ENCODE measurements at places on chromosomes 7 and 10.
A peak's percentile ranks its signal among the peaks of the same experiment; 100 is the strongest.

DNA sequence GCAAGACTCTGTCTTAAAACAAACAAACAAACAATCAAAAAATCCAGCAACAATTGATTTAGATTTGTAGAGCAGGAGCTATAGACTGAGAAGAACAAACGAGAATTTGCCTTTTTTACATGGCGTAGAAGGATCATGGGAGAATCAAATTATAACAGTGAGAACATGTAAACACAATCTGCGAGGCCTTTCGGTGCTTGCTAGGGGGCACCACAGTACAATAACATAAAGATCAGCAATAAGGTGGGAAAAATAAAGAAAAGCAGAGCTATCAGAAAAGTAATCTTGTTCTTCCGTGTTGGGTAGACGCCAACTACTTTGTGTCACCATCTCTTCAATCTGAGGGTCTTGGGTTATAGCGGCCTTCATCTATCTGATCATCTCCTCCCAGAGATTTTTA is 82.2 kb downstream of the NOD1 start:
- DNase-seq: no peak

DNA sequence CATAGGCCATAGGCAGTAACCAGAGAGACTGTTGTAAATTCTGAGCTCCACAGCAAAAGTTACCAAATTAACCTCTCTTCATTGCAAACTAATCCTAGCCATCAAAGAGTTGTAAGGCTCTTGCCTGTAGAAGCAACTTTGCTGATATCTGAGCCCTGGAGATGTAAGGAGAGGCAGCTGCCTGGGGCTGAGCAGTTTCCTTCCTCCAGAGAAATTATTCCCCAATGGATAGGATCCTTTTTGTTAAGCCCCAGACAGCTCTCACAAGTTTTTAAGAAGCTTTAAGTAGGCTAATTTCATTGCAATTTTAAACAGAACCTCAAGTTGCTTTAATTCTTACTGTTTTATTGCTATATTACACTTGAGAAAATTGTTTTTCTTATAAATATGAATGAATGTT is 211.1 kb downstream of the GALNT17 start:
- no peak for DNase-seq

DNA sequence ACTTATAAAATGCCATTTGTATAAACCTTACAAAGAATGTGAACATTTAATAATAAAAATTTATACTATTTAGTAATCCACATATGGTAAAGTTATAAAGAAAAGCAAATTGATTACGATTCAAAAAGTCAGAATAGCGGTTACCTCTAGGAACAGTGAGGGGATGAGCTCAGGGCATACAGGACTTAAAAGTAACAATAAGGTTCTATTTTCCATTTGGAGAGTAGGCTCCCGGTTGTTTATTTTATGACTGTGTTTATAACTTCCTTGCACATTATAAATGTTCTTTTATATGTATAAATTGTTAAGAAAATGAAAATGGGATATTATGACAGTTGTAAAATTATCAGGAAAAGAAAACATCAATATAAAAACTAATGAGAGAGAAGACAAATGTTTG is 135.7 kb downstream of the AVL9 start:
- no peak for DNase-seq

- peak; percentile 49 for DNase-seq
These were observed 148.1 kb downstream of the SLC16A9 start for GRCh38 chr10:59561477-59562121.

DNA sequence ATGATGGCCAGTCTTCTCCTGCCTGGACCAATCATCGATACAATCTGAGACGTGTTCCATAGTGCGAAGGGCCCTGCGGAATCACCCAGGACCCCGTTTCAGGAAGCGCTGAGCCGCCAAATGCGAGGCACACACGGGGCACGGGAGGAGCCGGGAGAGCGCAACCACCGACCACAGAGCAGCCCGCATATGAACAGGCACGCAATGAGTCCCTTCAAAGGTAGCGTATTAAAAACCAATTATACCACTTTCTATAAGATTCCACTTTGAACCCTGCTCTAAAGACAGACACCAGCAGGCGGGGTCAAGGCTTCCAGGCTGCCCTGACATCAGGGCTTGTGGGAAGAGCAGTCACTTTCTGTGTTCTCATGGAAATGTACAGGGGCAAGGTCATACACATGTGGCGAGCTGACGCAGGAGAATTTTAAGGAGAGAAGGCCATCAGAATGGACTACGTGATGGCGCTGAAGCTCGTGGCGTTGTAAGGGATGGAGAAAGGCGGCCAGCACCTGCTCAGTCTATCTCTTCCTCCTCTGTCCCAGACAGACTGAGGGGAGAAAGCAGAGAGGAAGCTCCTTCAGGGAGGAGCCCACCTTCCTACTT is 46.2 kb downstream of the AMZ1 start:
- no peak for DNase-seq

GRCh38 chr7:53466371-53466770 is 430.9 kb downstream of the POM121L12 start:
- no peak for DNase-seq

DNA sequence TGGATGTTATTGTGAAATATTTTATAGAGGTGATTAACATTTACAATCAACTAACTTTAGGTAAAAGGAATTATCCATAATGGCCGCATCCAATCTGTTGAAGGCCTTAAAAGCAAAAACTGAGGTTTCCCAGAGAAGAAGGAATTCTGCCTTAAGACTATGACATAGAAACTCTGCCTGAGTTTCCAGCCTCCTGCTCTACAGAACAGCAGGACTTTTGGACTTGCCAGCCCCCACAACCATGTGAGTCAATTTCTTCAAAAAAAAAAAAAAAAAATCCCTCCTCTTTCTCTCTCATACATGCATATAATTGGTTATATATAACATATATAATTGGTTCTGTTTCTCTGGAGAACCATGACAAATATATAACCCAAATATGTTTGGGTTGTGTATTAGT is 15.4 kb downstream of the SLC25A28 start:
- no peak for DNase-seq

- peak; percentile 66 for DNase-seq
These were observed 291.5 kb upstream of the ZNF32 start for GRCh38 chr10:43939939-43940820.

- DNase-seq: no peak
These were observed 53.6 kb downstream of the AGMO start for GRCh38 chr7:15508258-15508657.

GRCh38 chr10:125006921-125007426 is 65.1 kb downstream of the ZRANB1 start:
- DNase-seq: peak; percentile 61

DNA sequence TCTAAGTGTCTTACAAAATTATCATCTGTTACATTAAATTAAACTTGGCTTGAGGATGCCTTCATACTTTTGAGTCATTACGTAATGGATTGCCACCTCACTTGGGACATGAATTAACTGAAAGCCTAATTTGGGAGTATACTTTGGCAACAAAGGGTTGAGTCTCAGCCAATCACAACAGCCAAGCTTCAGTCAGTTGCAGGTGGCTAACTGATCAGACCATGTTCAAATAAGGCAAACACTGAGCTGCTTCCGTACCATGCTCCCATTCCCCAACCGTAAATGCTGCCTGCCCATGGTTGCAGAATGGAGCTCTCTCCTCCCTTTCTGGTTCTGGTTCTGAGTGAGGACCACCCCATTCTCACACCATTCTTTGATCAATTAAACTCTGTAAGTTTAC is 92.9 kb upstream of the STK17A start:
- no peak for DNase-seq

DNA sequence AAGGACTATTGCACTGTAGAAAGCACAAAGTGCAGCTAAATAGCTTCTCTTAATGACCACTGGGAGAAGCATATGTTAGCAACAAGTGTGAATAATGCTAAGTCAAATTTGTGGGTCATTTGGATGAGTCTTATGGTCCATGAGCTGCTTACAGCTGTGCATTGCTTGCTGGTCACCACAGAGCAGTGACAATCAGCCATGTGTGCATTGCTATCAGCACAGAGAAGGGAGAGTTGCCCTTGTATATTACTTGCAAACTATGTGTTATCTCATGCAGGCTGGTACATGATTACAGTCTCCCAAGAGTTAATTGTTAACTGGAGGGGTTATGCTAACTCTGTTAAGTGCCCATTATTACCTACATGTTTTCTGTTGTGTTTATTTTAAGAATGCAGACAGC is 25.7 kb downstream of the MRPS33 start:
- DNase-seq: no peak

GRCh38 chr7:51732116-51732515 is 415.5 kb upstream of the COBL start:
- DNase-seq: no peak

DNA sequence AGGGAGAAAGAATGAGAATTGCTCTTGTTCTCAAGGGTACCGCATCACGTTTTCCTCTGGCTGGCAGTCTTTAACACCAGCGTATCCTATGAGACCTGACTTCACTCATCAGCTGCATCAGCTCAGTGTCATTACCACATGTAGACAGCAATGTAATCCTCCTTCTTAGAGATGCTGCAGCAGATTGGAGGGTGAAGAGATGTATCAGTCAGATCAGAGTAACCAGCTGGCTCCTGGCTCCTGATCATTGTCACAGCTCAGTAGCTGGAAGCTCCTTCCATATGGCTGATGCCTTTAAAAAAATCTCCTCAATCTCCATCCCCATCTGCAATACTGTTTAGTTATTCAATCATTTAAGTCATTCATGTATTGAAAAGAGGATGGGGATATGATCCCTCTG is 39.7 kb upstream of the EPHB6 start:
- DNase-seq: no peak

- no peak for DNase-seq
These were observed 470.8 kb upstream of the SEMA3A start for GRCh38 chr7:84665339-84665738.

GRCh38 chr7:12256090-12256489 is 45.0 kb downstream of the TMEM106B start:
- DNase-seq: no peak

DNA sequence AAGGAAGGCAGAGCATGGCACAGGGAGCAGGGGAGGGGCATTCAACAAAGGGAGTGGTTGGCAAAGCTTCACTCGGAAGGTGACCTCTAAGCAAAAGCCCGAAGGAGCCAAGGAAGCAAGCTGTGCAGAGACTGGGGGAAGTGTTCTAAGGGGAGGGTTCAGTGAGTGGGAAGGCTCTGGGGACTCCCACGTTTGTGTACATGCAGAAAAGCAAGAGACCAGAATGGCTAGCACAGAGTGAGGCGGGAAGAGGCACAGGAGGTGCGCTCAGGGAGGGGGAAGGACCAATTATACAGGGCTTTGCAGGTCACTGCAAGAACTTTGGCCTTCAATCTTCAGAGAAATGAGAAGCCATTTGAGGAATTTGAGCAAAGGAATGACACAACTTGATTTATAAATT is 7.4 kb downstream of the ARHGAP21 start:
- DNase-seq: no peak

DNA sequence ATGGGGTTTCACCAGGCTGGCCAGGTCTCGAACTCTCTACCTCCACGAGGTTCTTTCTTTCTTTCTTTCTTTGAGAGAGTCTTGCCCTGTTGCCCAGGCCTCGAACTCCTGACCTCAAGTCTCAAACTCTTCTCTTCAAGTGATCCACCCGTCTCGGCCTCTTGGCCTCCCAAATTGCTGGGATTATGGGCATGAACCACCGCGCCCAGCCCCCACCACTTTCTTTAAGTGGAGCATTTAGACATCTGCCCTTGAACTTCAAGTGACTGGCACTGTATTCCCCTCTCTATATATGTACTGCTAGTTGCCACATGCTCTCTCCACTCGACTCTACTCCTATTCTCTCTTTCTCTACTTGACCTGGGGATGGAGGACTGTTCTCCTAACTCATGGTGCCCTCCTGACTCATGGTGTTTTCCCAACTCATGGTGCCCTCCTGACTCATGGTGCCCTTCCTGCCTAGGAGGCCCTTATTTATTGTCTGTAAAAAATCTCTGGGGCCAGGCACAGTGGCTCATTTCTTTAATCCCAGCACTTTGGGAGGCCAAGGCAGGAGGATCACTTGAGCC is 19.3 kb upstream of the ACHE start:
- DNase-seq: no peak

- peak; percentile 55 for DNase-seq
These were observed 22.6 kb upstream of the CREB5 start for GRCh38 chr7:28389504-28390395.

DNA sequence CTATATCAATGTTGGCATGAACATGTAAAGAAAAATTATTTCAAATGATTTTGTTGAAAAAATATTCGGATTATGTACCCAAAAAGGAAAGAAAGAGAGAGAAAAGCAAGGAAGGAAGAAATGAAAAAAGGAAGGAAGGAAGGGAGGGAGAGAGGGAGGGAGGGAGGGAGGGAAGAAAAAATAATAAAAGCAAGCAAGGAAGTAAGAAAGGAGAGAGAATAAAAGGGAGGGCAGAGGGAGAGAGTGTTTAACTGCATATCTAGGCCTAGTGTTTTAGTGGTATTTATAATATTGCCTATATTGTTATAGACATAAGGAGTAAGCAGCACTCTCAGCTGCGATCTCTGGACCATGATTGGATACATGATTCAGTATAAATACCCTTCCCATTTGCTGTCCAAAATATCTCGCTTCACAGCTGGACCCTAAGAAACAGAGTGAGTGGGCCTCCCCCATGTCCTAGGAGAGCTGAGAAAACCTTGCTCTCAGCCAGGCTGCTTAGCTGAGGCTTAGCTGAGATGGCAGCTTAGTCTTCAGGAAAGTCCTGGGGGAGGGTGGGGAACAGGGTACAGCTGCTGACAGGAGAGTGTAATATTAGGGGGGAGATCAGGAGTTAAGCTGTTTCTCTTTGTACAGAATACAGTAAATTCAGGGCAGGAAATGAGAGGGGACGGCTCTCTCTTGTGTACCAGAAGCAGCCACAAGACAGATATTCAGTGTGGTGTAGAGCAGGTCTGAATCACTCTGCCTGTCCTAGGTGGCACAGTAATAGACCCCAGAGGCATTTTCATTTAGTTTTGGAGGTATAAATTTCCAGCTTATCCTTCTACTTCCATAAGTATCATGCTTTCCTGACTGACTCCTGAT is 66.8 kb upstream of the TARP start:
- no peak for DNase-seq

- DNase-seq: no peak
These were observed 177.8 kb downstream of the CSTF2T start for GRCh38 chr10:51521605-51522004.

GRCh38 chr7:138299066-138299465 is 161.0 kb upstream of the TRIM24 start:
- DNase-seq: no peak

DNA sequence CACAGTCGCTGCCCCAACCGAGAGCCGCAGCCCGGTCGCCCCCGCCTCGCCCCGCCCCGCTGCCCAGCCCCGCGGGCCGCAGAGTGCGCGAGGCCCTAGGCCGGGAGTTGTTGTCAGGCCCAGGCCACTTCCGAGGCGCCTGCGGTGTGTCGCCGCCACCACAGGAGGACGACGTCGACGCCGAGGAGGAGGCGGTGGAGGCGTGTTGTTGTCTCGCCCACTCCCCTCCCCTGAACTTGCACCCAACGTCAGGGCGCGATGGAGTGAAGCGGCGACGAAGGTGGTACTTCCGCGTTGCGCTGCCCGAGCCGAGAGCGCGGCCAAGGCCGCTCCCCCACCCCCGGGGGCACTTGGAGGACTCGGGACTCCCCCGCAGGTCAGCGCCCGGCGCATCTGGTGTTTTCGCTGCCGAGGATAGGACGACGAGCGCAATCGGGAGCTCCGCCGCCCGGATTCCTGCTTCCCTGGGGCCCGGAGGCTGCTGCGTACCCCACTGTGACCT is at the start of gene CDK13:
Gene CDK13 (plus strand): TSS at position 286 of the 502 bp plus-strand sequence. CDS start 386 bp downstream, outside the sequence.
- peak; percentile 86 for DNase-seq

- peak; percentile 60 for DNase-seq
These were observed 102.7 kb upstream of the TNRC18 start for GRCh38 chr7:5526100-5526905.

All from right hindlimb (tissue), 1 donor.